ENCODE measurements at places on chromosomes 12 and 14. TPM values are rescaled to one million over a fixed set of nuclear protein-coding genes. Genes with fewer than 3 reads are reported as not detected.

GRCh38 chr12:96190413-96191108 is 3.6 kb upstream of the ELK3 start:
- DNase-seq = no peak
- H3K4me1 ChIP-seq = peaks cover 14% of the 10 kb centered on the region
- H3K27me3 ChIP-seq = no peaks in the 10 kb centered on the region
- H3K4me3 ChIP-seq = no peak overlapping the region
- H3K27ac ChIP-seq = peak overlapping the region; percentile 43

DNA sequence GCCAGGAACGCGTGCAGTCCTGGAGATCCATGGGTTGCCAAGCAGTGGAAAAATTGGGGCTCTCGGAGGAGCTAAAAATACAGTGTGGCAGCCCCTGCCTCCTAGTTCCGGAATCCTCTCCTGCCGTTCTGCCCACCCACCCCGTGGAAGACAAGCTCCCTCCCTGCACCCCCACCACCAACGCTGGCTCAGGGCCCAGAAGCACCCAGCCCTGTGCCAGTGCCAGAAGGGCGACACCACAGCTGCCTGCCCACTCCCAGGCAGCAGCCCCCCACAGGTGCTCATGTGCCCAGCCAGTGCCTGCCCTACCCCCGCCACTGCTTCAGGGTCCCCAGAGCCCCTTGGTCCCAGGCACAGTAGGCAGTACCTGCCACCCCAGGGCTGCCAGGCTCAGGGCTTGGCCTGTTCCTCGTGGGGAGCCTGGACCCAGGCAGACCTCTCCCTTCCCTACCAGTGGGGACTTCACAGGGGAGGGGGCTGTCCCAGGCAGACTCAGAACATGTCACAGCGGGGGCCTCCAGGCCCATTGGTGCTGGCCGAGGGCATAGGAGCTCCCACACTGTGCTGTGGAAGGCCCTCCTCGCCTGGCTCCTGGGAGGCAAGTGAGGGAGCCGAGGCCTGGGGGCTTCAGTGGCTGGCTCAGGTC is 7.4 kb downstream of the INF2 start:
- H3K36me3 ChIP-seq = peaks cover 8% of the 10 kb centered on the region
- peaks cover 13% of the 10 kb centered on the region for H3K4me1 ChIP-seq
- no peak overlapping the region for H3K4me3 ChIP-seq
- no peaks in the 10 kb centered on the region for H3K27me3 ChIP-seq
- no peak for DNase-seq

DNA sequence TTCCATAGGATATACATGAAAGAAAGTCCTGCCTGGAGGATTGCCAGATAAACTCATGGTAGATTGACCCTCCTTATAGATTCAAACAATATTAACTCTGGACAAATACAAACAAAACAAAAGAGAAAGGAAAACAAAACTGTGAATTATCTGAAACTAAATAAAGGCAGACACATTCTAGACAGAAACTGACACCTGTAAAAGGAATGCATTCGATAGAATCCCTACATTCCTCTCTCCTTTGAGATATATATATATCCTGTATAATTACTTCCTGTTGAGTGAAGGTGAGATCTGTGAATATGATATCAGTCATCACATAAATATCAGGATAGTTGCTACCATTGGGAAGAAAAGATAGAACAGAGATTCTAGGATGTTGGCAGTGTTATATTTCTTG is 948.4 kb upstream of the ATXN7L3B start:
- no peak for DNase-seq
- H3K4me3 ChIP-seq = no peak overlapping the region
- no peaks in the 10 kb centered on the region for H3K27me3 ChIP-seq
- H3K27ac ChIP-seq = no peak overlapping the region

DNA sequence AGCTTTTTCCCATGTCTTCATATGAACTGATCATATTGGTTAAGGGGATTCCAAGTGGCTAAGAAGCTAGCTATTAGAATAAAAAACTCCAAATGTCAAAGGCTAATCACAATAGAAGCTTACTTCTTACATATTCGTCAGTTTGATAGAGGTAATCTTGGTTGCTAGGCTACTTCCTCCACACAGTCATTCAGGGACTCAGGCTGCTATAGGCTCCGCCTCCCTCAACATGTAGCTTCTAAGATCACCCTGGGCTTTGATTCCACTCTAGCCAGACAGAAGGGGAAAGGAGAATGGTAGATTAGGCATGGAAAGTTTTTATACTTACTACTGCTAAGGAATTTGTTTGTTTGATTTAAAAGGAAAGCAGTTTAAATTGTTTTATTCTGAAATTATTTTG is 207.9 kb downstream of the EFCAB11 start:
- peaks cover 10% of the 10 kb centered on the region for H3K4me1 ChIP-seq
- no peak for DNase-seq
- no peaks in the 10 kb centered on the region for H3K27me3 ChIP-seq

DNA sequence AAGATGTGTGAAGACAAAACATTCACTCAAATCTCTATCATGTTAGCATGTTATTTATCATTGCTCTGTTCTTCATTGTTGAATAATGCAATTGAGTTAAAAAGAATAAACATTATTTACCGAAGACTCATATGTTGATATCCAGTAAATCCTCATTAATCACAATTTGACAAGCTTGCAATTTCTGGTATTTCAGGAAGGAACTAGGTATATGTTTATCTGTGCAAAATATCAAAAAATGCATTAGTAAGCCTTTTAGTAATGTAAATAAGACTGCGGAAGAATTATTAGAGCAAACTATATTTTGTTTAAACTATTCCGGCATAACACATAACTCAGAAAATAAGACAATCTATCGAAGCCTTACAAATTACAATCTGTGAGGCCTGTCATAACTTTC is 222.7 kb upstream of the NOVA1 start:
- H3K27me3 ChIP-seq = no peaks in the 10 kb centered on the region
- H3K4me1 ChIP-seq = no peaks in the 10 kb centered on the region
- no peak for DNase-seq
- no peak overlapping the region for H3K4me3 ChIP-seq
- H3K36me3 ChIP-seq = no peaks in the 10 kb centered on the region

DNA sequence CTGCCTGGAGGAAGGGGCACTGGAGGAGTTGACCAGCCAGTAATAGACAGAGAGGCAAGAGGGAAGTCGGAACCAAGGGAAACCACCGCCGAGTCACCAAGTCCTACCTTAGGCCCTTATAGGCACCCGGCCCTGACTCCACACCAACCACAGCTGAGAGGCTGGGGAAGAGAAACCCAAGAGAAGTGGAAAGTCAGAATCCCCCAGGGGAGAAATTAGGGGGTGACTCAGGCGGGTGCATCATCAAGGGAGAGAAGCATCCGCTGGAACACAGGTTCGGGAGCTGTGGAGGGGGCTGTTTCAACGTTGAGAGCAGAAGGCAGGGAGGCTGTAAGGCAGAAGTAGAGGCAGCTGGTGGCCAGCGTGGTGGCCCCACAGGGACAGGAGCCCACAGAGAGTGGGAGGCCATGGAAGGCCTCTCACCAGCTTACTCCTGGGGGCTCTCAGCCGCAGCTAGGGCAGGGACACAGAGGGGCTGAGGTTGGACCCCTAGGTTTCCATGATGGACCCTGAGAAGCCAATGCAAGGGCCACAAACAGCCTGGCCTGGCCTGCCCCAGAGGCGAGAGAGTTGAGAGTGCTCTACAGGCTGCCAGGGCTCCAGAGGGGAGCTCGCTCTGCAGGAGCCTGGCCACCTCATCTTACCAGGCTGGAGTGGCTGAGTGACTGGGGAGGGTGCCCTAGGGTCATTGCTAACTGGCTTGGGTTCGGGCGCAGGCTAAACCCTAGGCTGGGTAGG is 1.4 kb upstream of the TRMT61A start:
- no peak for DNase-seq
- no peaks in the 10 kb centered on the region for H3K27me3 ChIP-seq
- peaks cover 18% of the 10 kb centered on the region for H3K36me3 ChIP-seq
- no peak overlapping the region for H3K4me3 ChIP-seq
- H3K4me1 ChIP-seq = peaks cover 19% of the 10 kb centered on the region

DNA sequence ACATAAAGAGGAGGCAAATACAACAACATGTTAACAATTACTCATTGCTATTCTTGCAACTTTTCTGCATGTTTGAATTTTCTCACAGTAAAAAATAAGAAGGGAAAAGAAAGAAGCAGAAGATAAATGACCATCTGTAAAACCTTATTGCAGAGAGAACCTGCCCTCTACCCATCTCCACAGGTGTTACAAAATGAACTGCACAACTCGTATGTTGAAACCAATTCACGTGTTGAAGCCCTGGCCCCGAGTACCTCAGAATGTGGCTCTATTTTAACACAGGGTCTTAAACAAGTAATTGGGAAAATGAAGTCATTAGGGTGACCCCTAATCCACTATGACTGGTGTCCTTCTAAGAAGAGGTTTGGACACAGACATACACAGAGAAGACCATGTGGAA is 39.5 kb downstream of the FOXN3 start:
- no peak overlapping the region for H3K4me3 ChIP-seq
- no peak for DNase-seq
- no peaks in the 10 kb centered on the region for H3K27me3 ChIP-seq

DNA sequence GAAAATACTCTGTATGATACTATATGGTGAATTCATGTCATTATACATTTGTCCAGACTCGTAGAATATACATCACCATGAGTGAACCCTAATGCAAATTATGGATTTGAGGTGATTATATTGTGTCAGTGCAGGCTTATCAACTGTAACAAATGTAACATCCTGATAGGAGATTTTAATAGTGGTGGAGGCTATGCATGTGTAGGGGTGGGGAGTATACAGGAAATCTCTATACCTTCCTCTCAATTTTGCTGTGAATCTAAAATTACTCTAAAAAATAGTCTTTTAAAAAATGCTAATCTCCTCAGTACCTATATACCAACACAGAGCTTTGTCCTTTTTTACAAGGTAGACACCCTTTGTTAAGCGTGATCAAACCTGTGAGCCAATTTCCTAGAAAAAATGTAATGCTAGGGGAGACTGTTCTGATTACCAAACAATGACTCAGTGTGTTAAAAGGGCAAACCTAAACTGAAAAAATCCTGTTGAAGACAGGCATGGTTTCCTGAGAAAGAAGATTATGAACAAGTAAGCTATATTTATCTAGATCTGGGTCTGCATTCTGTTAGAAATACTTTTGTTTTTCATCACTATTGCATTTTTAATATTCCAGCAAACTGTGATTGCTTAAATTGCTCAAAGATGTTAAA is 170.9 kb downstream of the DUSP6 start:
- no peaks in the 10 kb centered on the region for H3K4me1 ChIP-seq
- H3K36me3 ChIP-seq = no peaks in the 10 kb centered on the region
- no peak overlapping the region for H3K27ac ChIP-seq
- H3K27me3 ChIP-seq = no peaks in the 10 kb centered on the region

DNA sequence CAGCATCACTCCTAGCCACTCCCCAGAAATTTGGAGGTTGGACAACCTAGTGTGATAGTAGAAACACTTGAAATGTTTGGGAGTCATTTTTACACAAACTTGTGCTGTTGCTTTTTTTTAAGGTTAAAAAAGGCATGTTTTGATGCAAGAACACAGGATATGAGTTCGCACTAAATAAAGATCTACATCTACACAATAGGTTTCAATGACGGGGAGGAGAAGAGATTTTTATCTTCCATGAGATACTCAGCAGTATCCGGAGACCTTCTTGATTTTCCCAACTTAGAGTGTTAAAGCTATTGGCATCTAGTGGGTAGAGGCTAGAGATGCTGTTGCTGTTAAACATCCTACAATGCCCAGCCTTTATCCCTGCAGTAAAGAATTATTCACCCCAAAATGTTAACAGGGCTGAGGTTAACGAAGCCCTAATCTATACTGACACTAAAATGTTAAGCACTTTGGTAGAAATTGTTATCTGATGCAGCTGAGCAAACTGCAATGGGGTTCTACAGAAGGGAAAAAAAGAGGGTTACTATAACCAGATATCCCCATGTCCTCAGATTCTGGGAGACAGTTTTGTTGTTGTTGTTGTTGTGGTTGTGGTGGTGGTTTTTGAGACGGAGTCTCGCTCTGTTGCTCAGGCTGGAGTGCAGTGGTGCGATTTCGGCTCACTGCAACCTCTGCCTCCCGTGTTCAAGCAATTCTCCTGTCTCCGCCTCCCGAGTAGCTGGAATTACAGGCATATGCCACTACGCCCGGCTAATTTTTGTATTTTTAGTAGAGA is 14.0 kb upstream of the PCNX1 start:
- no peak overlapping the region for H3K4me3 ChIP-seq
- no peak overlapping the region for H3K27ac ChIP-seq

DNA sequence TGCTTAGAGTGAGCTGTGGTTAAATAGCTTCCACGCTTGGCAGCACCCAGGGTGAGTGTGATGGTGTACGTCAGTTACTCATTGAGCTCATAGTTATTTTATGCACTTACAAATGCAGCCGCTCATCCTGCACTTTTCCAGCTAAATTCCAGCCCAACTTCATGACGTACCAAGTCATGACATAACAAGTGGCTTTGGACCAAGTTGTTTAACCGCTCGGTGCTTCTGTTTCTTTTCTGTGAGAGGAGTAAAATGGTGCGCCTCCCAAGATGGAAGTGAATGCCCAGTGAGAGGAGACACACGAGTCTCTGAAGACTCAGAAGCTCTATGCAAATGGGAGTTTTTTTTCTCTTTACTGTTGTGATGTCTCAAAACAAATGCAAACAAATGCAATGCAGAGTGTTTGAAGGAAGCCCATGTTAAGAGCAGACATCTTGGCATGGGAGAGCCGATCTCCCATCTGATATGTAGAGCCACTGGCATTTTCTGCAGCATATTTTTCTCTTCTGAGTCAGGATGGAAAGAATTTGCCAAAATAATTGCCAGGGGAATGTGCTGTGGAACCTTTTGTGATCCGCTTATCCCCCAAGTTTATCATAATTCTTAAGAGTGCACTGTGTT is 72.2 kb downstream of the FBXW8 start:
- DNase-seq = no peak
- H3K27ac ChIP-seq = no peak overlapping the region
- peaks cover 8% of the 10 kb centered on the region for H3K36me3 ChIP-seq
- no peaks in the 10 kb centered on the region for H3K27me3 ChIP-seq

DNA sequence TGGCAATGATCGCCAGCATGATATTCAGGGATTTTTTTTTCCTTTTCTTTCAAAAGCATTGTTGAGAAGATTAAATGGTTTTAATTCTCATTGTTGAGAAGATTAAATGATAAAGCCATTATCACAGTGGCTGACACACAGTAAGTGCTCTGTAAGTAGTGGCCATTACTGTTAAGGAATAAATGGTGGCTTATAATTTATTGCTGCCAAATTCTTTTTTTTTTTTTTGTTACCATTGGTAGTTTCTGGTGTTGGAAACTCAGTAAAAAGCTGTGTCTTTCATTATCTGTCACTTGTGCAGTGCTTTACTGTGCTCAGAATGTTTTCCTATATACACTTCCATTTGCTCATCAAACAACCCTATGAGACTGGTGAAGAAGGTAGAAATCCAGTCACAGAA is 15.3 kb downstream of the YAF2 start:
- H3K36me3 ChIP-seq = no peaks in the 10 kb centered on the region
- H3K4me1 ChIP-seq = peaks cover 9% of the 10 kb centered on the region
- no peak for DNase-seq
- no peak overlapping the region for H3K4me3 ChIP-seq
- H3K27me3 ChIP-seq = no peaks in the 10 kb centered on the region

The CRADD gene
- 13.0 TPM for polyA plus RNA-seq

The MSRB3 gene
- polyA plus RNA-seq = not detected

The TPH2 gene
- not detected for polyA plus RNA-seq

The ARHGAP9 gene
- polyA plus RNA-seq = 198 TPM

The FOXN4 gene
- not detected for polyA plus RNA-seq

The RHOF gene
- polyA plus RNA-seq = 69.2 TPM

The GPR84 gene
- not detected for polyA plus RNA-seq

The LRRC43 gene
- polyA plus RNA-seq = not detected

The HNF1A gene
- not detected for polyA plus RNA-seq
